Renal cortex interstitium (tissue), 15 donors: ENCODE measurements at places on chromosomes 3 and 15. TPM values are rescaled to one million over a fixed set of nuclear protein-coding genes. Genes with fewer than 3 reads are reported as not detected.

GRCh38 chr15:40932649-40933516, 3.7 kb downstream of the DLL4 start:
- DNase-seq, result no peak

Gene CHRM5
- polyA plus RNA-seq, result 0.09 TPM

Gene MINAR1
- 1.2 TPM for polyA plus RNA-seq

GRCh38 chr3:53132347-53132746, 2.1 kb upstream of the RFT1 start:
- no peak for DNase-seq

DNA sequence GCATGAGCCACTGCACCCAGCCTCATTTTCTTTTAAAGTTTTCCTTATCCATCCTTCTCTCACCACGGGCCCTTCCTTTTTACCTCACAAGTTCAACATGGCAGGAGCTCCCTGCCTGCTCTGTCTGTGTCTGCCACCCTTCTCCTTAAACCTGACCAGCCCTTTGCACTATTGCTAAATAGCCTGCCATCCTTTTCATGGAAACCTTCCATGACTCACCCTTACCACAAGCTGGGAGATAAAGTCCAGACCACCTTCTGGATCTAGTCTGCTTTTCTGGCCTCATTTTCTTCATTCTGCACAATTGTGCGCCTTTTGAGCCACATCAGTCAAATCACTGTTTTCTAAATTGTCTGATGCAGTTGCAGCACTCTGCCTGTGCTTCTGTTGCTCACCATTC, 8.9 kb downstream of the PARP14 start:
- DNase-seq, result no peak
